Thoracic aorta endothelial cell (primary cell): ENCODE measurements at places on chromosomes 7 and 10. TPM values are rescaled to one million over a fixed set of nuclear protein-coding genes. Genes with fewer than 3 reads are reported as not detected.

ATOH7 gene
- total RNA-seq: not detected in 2 replicates

FEZF1 gene
- not detected in 2 replicates for total RNA-seq

CNPY1 gene
- total RNA-seq: not detected in 2 replicates

CCL24 gene
- 0.53 TPM in 1 of 2 replicates, not detected in the other for total RNA-seq

H2BK1 gene
- total RNA-seq: not detected in 2 replicates

ASAH2 gene
- total RNA-seq: 0.27 and 0.43 TPM in 2 replicates

EIF3B gene
- total RNA-seq: 268 and 276 TPM in 2 replicates

PHYHIPL gene
- 0.07 TPM in 1 of 2 replicates, not detected in the other for total RNA-seq

SHTN1 gene
- 20.7 and 26.2 TPM in 2 replicates for total RNA-seq

DNA2 gene
- total RNA-seq: 27.7 and 29.1 TPM in 2 replicates

MYH16 gene
- 0.93 and 1.1 TPM in 2 replicates for total RNA-seq

PDLIM1 gene
- 110 and 113 TPM in 2 replicates for total RNA-seq

FERD3L gene
- not detected in 2 replicates for total RNA-seq

TUBB8 gene
- total RNA-seq: 0.07 TPM in 1 of 2 replicates, not detected in the other

FAM25G gene
- not detected in 2 replicates for total RNA-seq

OR2A42 gene
- total RNA-seq: 0.07 TPM in 1 of 2 replicates, not detected in the other

DOCK1 gene
- total RNA-seq: 110 and 118 TPM in 2 replicates

CYP3A4 gene
- total RNA-seq: not detected in 2 replicates

GRM3 gene
- not detected in 2 replicates for total RNA-seq

MOGAT3 gene
- total RNA-seq: not detected in 2 replicates

HOXA3 gene
- total RNA-seq: 1.1 and 1.9 TPM in 2 replicates

NPC1L1 gene
- total RNA-seq: not detected in 2 replicates

NUTM2B gene
- 0.22 and 0.27 TPM in 2 replicates for total RNA-seq

ASB15 gene
- not detected in 2 replicates for total RNA-seq

TBXAS1 gene
- 12.0 and 15.6 TPM in 2 replicates for total RNA-seq

ACTL6B gene
- total RNA-seq: not detected in 2 replicates

GDF2 gene
- total RNA-seq: not detected in 2 replicates

ZPBP gene
- total RNA-seq: not detected in 2 replicates

KLF14 gene
- not detected in 2 replicates for total RNA-seq

CTAGE4 gene
- total RNA-seq: 0.22 and 1.1 TPM in 2 replicates

PTPN20 gene
- total RNA-seq: under 0.01 and 0.57 TPM in 2 replicates
